ENCODE measurements at places on chromosomes 1 and 21. TPM values are rescaled to one million over a fixed set of nuclear protein-coding genes. Genes with fewer than 3 reads are reported as not detected.
A peak's percentile ranks its signal among the peaks of the same experiment; 100 is the strongest.

The C1orf56 gene
- total RNA-seq, result 2.0 TPM

The KRTAP7-1 gene
- not detected for total RNA-seq

The F11R gene
- 14.0 TPM for total RNA-seq

DNA sequence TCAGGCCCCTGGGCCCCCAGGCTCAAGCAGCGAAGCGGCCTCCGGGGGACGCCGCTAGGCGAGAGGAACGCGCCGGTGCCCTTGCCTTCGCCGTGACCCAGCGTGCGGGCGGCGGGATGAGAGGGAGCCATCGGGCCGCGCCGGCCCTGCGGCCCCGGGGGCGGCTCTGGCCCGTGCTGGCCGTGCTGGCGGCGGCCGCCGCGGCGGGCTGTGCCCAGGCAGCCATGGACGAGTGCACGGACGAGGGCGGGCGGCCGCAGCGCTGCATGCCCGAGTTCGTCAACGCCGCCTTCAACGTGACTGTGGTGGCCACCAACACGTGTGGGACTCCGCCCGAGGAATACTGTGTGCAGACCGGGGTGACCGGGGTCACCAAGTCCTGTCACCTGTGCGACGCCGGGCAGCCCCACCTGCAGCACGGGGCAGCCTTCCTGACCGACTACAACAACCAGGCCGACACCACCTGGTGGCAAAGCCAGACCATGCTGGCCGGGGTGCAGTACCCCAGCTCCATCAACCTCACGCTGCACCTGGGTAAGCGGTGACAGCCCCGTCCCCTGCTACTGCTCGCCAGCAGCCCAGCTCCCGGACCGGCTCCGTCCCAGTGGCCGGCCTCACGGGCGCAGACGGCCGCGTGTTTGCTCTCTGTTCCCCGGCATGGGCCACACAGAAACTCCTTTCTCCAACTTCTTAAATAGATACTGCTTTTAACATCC lies 539 bp downstream of the LAMC1 start:
- peak overlapping the region; percentile 46 for H3K4me3 ChIP-seq
- peak; percentile 58 for DNase-seq

GRCh38 chr1:88022516-88022915 lies 661.6 kb upstream of the PKN2 start:
- no peak overlapping the region for H3K27ac ChIP-seq
- no peak for DNase-seq
- H3K4me3 ChIP-seq, result no peak overlapping the region
- no peaks in the 10 kb centered on the region for H3K36me3 ChIP-seq
- H3K4me1 ChIP-seq, result no peaks in the 10 kb centered on the region

- peaks cover 50% of the 10 kb centered on the region for H3K4me1 ChIP-seq
- H3K36me3 ChIP-seq, result peaks cover 13% of the 10 kb centered on the region
- peak overlapping the region; percentile 1 for H3K4me3 ChIP-seq
- peak; percentile 54 for DNase-seq
- H3K27ac ChIP-seq, result peak overlapping the region; percentile 71
- H3K27me3 ChIP-seq, result no peaks in the 10 kb centered on the region
Observed at GRCh38 chr1:172708452-172708851, 49.5 kb downstream of the FASLG start.

GRCh38 chr1:76239470-76239918 lies 164.9 kb downstream of the ST6GALNAC3 start:
- H3K4me3 ChIP-seq, result no peak overlapping the region
- no peak for DNase-seq
- no peak overlapping the region for H3K27ac ChIP-seq
- no peaks in the 10 kb centered on the region for H3K4me1 ChIP-seq
- no peaks in the 10 kb centered on the region for H3K36me3 ChIP-seq

DNA sequence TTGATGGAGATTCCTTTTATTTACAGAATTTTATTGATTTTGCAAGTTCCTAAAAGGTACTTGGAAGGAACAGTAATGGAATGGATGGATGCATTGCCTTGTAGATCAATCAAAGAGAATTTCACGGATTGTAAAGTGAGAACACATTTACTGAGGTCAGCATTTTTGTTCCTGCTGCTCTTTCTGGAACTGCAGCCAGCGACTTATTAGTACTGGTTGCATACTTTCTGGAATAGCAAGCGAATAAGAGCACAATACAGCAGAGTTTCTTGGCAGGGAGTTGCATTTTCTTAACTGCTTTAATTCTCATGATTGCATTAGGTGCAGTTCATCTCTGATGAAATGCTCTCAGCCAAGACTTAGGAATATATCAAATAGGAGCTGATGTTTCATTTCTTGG lies 106.1 kb upstream of the CHODL start:
- no peaks in the 10 kb centered on the region for H3K4me1 ChIP-seq
- no peak overlapping the region for H3K4me3 ChIP-seq

DNA sequence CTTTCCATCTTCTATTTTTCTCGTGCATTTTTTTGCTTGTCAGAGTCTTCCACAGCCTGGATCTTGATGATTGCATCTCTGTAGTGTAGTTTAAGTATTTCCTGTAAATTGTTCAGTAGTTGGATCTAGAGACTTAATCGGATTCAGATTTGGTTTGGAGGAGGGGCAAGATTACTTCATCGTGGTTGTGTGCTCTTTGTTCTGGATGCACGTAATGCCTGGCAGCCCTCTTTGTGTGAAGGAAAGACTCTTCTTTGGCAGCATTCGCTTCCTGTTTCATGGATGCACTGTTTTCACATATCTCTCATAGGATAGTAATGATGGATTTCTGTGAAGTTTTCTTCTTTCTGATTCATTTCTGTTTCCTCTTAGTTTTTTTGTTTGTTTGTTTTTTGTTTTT lies 14.2 kb downstream of the SEMA4A start:
- H3K36me3 ChIP-seq, result peaks cover 16% of the 10 kb centered on the region
- H3K4me1 ChIP-seq, result peaks cover 4% of the 10 kb centered on the region
- no peaks in the 10 kb centered on the region for H3K27me3 ChIP-seq
- DNase-seq, result no peak

GRCh38 chr1:42935313-42935895 lies 23.3 kb downstream of the SLC2A1 start:
- peaks cover 98% of the 10 kb centered on the region for H3K4me1 ChIP-seq
- H3K27me3 ChIP-seq, result no peaks in the 10 kb centered on the region
- no peak for DNase-seq
- peak overlapping the region; percentile 96 for H3K27ac ChIP-seq
- no peak overlapping the region for H3K4me3 ChIP-seq

- H3K4me3 ChIP-seq, result no peak overlapping the region
- no peak overlapping the region for H3K27ac ChIP-seq
- H3K27me3 ChIP-seq, result no peaks in the 10 kb centered on the region
- no peaks in the 10 kb centered on the region for H3K4me1 ChIP-seq
- no peaks in the 10 kb centered on the region for H3K36me3 ChIP-seq
- no peak for DNase-seq
Observed at GRCh38 chr1:99228153-99228552, 36.1 kb upstream of the PLPPR4 start.

- H3K36me3 ChIP-seq, result peaks cover 7% of the 10 kb centered on the region
- DNase-seq, result no peak
- peaks cover 50% of the 10 kb centered on the region for H3K4me1 ChIP-seq
- H3K4me3 ChIP-seq, result no peak overlapping the region
- peak overlapping the region; percentile 2 for H3K27ac ChIP-seq
- H3K27me3 ChIP-seq, result no peaks in the 10 kb centered on the region
Observed at GRCh38 chr1:51574796-51575195, 42.1 kb upstream of the OSBPL9 start.

DNA sequence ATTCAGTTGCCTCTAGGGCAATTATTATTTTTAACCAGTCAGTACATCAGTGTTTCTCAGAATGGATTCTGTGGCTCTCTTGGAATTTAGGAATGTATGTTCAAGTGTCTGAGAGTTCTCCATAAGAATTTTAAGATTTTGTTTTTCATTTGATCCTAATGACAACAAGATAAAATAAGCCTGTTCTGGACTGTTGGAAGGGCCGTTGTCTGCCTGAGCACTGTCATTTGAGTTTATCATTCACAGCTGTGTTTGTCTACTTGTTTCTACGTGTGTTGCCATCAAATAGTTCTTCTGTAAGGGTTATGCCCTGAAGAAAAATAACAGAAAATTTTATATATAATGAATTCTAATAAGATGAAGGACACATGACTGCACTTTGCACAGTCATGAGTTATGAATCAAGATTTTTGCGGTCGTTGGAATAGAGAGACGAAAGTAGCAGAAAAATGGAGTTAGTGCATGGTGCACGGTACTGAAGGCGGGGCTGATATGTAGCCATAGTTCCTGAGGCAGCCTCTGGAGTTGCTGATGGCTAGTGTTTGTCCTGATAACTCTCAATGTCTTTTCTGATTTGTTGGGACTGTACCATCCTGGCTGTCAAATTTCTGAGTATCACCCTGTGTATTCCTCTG lies 92.5 kb downstream of the NOS1AP start:
- no peak overlapping the region for H3K27ac ChIP-seq
- no peaks in the 10 kb centered on the region for H3K36me3 ChIP-seq
- no peaks in the 10 kb centered on the region for H3K4me1 ChIP-seq
- no peak for DNase-seq

All from activated CD8-positive, alpha-beta memory T cell treated with anti-CD3 and anti-CD28 coated beads, Interleukin-2, amount 10 ng/mL, durations not matched to agents 7 days and 5 days (primary cell).